ENCODE measurements at places on chromosomes 2 and 18. TPM values are rescaled to one million over a fixed set of nuclear protein-coding genes. Genes with fewer than 3 reads are reported as not detected.
A peak's percentile ranks its signal among the peaks of the same experiment; 100 is the strongest.

Gene NT5C1B
- 0.39 TPM for polyA plus RNA-seq

Gene RBM44
- not detected for polyA plus RNA-seq

Gene TMEM247
- polyA plus RNA-seq, result not detected

Gene MAPK4
- not detected for polyA plus RNA-seq

Gene CIB4
- not detected for polyA plus RNA-seq

Gene MDH1
- 203 TPM for polyA plus RNA-seq

Gene KCNIP3
- not detected for polyA plus RNA-seq

GRCh38 chr2:17589406-17590035 lies 49.0 kb downstream of the VSNL1 start:
- no peaks in the 10 kb centered on the region for H3K36me3 ChIP-seq
- no peak overlapping the region for H3K4me3 ChIP-seq
- H3K27ac ChIP-seq, result no peak overlapping the region
- DNase-seq, result no peak

GRCh38 chr2:162342321-162342720 lies 1.6 kb upstream of the GCA start:
- no peaks in the 10 kb centered on the region for H3K27me3 ChIP-seq
- no peak overlapping the region for H3K4me3 ChIP-seq
- H3K4me1 ChIP-seq, result peaks cover 5% of the 10 kb centered on the region
- H3K27ac ChIP-seq, result no peak overlapping the region

DNA sequence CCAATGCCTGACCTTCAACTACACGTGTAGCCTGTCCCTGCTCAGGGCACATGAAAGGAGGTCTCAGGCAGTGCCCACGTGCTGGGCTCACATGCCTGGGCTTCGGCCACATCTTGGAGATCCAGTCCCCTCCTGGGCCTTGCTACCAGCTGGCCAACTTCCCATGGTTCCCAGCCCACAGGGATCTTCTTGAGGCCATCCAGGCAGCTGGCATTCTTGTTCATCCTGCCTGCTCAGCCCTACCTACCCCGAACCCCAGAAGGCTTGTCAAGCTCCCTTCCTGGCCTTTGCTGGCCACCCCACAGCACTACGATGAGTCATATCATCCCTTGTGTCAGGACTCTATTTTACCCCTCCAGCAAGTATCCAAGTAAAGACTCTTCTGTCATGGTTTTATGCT lies 97.1 kb downstream of the ZBTB7C start:
- no peaks in the 10 kb centered on the region for H3K36me3 ChIP-seq
- DNase-seq, result no peak
- no peaks in the 10 kb centered on the region for H3K27me3 ChIP-seq
- H3K4me1 ChIP-seq, result no peaks in the 10 kb centered on the region

- peaks cover 38% of the 10 kb centered on the region for H3K4me1 ChIP-seq
- H3K36me3 ChIP-seq, result no peaks in the 10 kb centered on the region
- peak overlapping the region; percentile 99 for H3K27ac ChIP-seq
- no peak for DNase-seq
Measured at GRCh38 chr2:136010126-136010525, 24.7 kb upstream of the DARS1 start.

DNA sequence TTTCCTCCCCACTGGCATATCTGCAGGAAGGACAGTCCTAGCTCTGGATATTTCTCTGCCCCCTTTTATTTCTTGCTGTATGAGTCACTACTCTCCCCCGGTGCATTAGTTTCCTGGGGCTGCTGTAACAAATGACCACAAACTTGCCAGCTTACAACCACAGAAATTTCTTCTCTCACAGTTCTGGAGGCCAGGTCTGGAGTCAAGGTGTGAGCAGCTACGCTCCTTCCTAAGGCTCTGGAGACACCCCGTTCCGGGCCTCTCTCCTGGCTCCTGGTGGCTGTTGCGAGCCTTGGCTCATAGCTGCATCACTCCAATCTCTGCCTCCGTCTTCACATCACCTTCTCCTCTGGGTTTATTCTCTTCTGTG lies 34.1 kb downstream of the PTPRM start:
- no peaks in the 10 kb centered on the region for H3K4me1 ChIP-seq
- no peaks in the 10 kb centered on the region for H3K36me3 ChIP-seq
- H3K27me3 ChIP-seq, result peaks cover 9% of the 10 kb centered on the region
- DNase-seq, result no peak
- no peak overlapping the region for H3K4me3 ChIP-seq
- H3K27ac ChIP-seq, result no peak overlapping the region

GRCh38 chr2:7771781-7772180 lies 854.6 kb downstream of the RNF144A start:
- H3K27ac ChIP-seq, result no peak overlapping the region
- H3K4me3 ChIP-seq, result no peak overlapping the region
- H3K27me3 ChIP-seq, result no peaks in the 10 kb centered on the region
- no peak for DNase-seq

- no peaks in the 10 kb centered on the region for H3K36me3 ChIP-seq
- no peak for DNase-seq
- H3K4me1 ChIP-seq, result no peaks in the 10 kb centered on the region
- H3K27me3 ChIP-seq, result peaks cover 8% of the 10 kb centered on the region
- H3K27ac ChIP-seq, result no peak overlapping the region
- no peak overlapping the region for H3K4me3 ChIP-seq
Measured at GRCh38 chr18:36757081-36757480, 71.7 kb downstream of the TPGS2 start.

DNA sequence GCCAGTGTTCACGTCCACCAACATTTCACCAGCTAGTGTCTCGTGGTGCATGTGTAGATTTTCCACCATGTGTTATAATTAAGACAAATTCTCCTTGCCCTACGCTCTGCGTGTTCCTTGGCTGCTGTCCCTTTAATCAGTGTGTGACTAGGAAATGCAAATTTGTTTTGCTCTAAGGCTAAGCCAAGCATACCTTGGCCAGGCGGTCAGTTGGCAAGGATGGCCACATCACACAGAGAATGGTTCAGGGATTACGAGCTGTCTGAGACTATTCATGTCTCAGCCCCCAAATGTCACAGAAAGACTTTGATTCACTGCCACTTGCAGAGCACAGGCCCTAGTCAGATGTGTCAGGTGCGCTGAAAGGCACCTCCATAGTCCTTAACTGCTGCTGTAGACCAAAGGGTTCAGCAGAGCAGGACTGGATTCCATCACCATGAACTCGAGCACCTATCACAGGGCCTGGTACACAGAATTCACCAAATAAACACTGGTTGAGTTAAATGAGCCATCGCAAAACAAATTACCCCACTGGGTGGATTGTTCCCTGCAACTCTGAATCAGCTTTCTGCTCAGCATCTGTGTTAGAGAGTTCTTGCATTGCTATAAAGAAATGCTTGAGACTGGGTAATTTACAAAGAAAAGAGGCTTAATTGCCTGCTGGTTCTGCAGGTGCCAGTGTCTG lies 128.4 kb downstream of the CABLES1 start:
- H3K27ac ChIP-seq, result no peak overlapping the region
- no peaks in the 10 kb centered on the region for H3K36me3 ChIP-seq
- peaks cover 49% of the 10 kb centered on the region for H3K4me1 ChIP-seq
- peaks cover 9% of the 10 kb centered on the region for H3K27me3 ChIP-seq
- H3K4me3 ChIP-seq, result no peak overlapping the region

DNA sequence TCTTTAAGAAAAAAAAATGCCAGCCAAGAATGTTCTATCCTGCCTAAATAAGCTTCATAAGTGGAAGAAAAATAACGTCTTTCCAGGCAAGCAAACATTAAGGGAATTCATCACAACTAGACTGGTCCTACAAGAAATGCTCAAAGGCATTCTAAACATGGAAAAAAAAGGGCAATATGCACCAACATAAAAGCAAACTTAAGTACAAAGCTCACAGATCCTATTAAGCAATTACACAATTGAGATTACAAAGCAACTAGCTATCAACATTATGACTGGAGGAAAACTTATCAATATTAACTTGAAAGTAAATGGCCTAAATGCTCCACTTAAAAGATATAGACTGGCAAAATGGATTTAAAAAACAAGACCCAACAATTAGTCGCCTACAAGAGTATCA lies 240.6 kb upstream of the CTAGE1 start:
- no peak overlapping the region for H3K27ac ChIP-seq
- peaks cover 13% of the 10 kb centered on the region for H3K27me3 ChIP-seq
- no peaks in the 10 kb centered on the region for H3K36me3 ChIP-seq
- no peaks in the 10 kb centered on the region for H3K4me1 ChIP-seq

DNA sequence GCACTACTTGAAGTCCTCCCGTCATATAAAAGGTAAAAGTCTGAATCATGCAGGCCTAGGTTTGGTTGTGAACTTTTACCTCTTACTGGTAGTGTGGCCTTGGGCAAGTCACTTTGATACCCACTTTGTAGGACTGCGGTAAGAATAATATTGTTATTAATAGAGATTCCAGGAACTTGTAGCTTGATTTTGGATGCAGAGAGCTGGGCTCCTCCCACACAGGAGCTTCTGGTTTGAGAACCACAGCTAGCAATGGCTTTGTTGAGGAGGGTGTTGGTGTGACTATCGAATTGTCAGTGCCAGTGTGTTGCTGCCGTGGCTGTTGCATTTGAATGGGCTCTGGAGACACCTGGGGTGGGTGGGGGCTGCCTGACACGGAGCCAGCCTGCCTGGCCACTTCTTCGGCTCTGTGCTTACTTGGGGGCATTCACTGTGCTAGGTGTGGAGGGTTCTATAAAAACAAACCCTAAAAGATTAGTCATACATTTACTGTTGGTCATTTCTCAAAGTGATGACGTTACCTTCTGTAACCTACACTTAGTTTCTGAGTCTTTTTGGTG lies 38.5 kb downstream of the ASAP2 start:
- H3K27me3 ChIP-seq, result no peaks in the 10 kb centered on the region
- H3K4me1 ChIP-seq, result no peaks in the 10 kb centered on the region
- DNase-seq, result no peak

DNA sequence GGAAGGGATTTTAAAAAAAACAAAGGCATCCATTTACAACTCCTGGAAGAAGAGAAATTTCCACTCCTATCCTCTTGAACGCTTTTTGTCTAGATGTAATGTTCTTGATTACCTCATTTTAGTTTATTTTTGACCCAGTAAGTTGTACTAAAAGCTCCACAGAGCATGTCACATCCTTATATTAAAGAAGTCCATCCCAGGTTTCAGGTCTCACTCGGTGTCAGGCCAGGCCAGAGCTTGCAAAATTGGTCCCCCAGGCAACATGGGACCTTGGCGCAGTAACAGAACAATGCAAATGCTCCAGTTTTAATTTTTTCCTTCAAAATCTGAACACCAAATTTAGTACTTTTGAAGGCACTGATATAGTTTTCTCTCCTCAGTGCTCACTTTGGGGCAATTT lies 218.4 kb upstream of the REV1 start:
- no peak for DNase-seq
- H3K36me3 ChIP-seq, result peaks cover 24% of the 10 kb centered on the region
- no peak overlapping the region for H3K4me3 ChIP-seq

GRCh38 chr2:101803128-101803527 lies 105.6 kb downstream of the MAP4K4 start:
- H3K27me3 ChIP-seq, result no peaks in the 10 kb centered on the region
- H3K4me1 ChIP-seq, result peaks cover 92% of the 10 kb centered on the region
- no peak for DNase-seq
- no peak overlapping the region for H3K4me3 ChIP-seq
- H3K36me3 ChIP-seq, result peaks cover 9% of the 10 kb centered on the region
- H3K27ac ChIP-seq, result peak overlapping the region; percentile 86

- H3K27ac ChIP-seq, result peak overlapping the region; percentile 17
- H3K4me3 ChIP-seq, result no peak overlapping the region
- no peaks in the 10 kb centered on the region for H3K27me3 ChIP-seq
- no peaks in the 10 kb centered on the region for H3K4me1 ChIP-seq
- H3K36me3 ChIP-seq, result no peaks in the 10 kb centered on the region
Measured at GRCh38 chr2:147182260-147182659, 662.6 kb upstream of the ACVR2A start.

DNA sequence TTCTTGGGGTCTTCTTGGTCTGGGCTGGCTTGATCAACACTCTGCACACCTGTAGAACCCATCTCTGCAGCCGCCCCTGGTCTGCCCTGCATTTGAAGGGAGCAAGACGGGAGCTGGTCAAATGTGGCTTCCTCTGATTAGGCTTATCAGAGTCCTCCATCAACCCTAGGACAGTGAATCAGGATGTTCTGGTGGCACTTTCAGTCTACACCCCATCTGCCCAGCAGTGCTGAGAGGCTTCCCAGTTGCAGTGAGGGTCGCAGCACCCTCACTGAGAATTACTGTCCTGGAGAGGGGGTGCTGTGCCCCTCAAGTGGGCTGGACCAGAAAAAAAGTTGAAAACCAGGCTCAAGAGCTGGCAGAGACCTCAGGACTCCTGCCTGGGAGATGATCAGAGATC lies 152.9 kb downstream of the DYSF start:
- no peak for DNase-seq
- H3K27me3 ChIP-seq, result peaks cover 55% of the 10 kb centered on the region
- no peaks in the 10 kb centered on the region for H3K36me3 ChIP-seq
- no peak overlapping the region for H3K4me3 ChIP-seq
- no peaks in the 10 kb centered on the region for H3K4me1 ChIP-seq
- H3K27ac ChIP-seq, result no peak overlapping the region

- H3K4me1 ChIP-seq, result no peaks in the 10 kb centered on the region
- H3K4me3 ChIP-seq, result no peak overlapping the region
- no peaks in the 10 kb centered on the region for H3K36me3 ChIP-seq
Measured at GRCh38 chr2:132751836-132752235, 81.8 kb upstream of the LYPD1 start.

GRCh38 chr2:129193961-129194360 lies 785.5 kb upstream of the RAB6C start:
- H3K4me1 ChIP-seq, result no peaks in the 10 kb centered on the region
- H3K4me3 ChIP-seq, result no peak overlapping the region

GRCh38 chr2:233140077-233140585 lies 80.0 kb downstream of the INPP5D start:
- H3K4me3 ChIP-seq, result no peak overlapping the region
- H3K4me1 ChIP-seq, result peaks cover 47% of the 10 kb centered on the region
- no peaks in the 10 kb centered on the region for H3K27me3 ChIP-seq

GRCh38 chr2:103327966-103328365 lies 566.1 kb downstream of the TMEM182 start:
- H3K4me1 ChIP-seq, result no peaks in the 10 kb centered on the region
- H3K27ac ChIP-seq, result no peak overlapping the region
- H3K4me3 ChIP-seq, result no peak overlapping the region
- DNase-seq, result no peak
- no peaks in the 10 kb centered on the region for H3K36me3 ChIP-seq
